ENCODE measurements at places on chromosomes 5 and 9.

- H3K4me3 ChIP-seq = no peak overlapping the region
- no peaks in the 10 kb centered on the region for H3K36me3 ChIP-seq
- no peaks in the 10 kb centered on the region for H3K4me1 ChIP-seq
- H3K27ac ChIP-seq = no peak overlapping the region
- no peak for DNase-seq
- no peaks in the 10 kb centered on the region for H3K27me3 ChIP-seq
Measured at GRCh38 chr5:26674846-26675245, 363.5 kb downstream of the CDH9 start.

DNA sequence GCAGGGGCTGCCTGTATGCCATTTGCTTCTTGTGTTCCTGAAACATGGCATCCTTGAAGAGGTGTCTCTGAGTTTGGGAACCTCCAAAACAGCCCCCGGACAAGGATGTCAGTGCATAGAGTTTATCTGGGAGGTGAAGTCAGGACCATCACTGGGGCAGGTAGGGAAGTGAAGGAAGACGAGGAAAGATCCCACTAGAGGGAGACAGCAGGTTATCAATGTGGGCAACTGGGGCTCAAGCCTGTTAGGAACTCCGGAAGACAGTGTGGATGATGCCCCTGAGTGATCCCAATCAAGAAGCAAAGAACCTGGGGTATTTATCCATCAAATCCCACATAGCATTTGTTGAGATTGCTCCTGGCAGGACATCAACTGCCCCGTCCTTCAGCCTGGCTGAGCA lies 233.1 kb downstream of the AGTPBP1 start:
- DNase-seq = no peak
- no peaks in the 10 kb centered on the region for H3K4me1 ChIP-seq
- H3K4me3 ChIP-seq = no peak overlapping the region
- no peak overlapping the region for H3K27ac ChIP-seq
- no peaks in the 10 kb centered on the region for H3K27me3 ChIP-seq

DNA sequence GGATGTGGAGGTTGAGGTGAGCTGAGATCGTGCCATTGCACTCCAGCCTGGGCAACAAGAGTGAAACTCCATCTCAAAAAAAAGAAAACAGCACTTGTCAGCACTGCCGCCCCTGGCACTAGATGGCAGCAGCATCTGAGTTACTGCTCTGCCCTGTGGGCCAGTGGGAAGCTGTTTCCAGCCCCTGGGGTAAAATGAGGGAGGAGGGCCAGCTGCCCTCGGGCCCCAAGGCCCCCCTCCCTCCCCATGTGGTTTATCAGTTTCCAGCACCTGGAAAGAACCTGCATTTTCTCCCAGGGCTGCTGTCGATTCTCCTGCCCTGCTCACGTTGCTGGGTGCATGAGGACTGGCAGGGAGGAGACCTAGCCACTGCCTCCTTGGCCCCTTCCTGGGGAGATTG lies 13.2 kb upstream of the CEL start:
- H3K4me1 ChIP-seq = no peaks in the 10 kb centered on the region
- H3K4me3 ChIP-seq = no peak overlapping the region
- H3K27ac ChIP-seq = no peak overlapping the region
- peaks cover 84% of the 10 kb centered on the region for H3K36me3 ChIP-seq
- no peaks in the 10 kb centered on the region for H3K27me3 ChIP-seq
- DNase-seq = no peak

GRCh38 chr5:139482050-139482889 lies at the start of gene STING1:
STING1 (minus strand) TSS chr5:139482758; CDS start chr5:139481704, 1,054 bp downstream.
- H3K27me3 ChIP-seq = no peaks in the 10 kb centered on the region
- DNase-seq = no peak
- H3K4me1 ChIP-seq = peaks cover 35% of the 10 kb centered on the region
- H3K27ac ChIP-seq = peak within 1 kb of the TSS; percentile 98

DNA sequence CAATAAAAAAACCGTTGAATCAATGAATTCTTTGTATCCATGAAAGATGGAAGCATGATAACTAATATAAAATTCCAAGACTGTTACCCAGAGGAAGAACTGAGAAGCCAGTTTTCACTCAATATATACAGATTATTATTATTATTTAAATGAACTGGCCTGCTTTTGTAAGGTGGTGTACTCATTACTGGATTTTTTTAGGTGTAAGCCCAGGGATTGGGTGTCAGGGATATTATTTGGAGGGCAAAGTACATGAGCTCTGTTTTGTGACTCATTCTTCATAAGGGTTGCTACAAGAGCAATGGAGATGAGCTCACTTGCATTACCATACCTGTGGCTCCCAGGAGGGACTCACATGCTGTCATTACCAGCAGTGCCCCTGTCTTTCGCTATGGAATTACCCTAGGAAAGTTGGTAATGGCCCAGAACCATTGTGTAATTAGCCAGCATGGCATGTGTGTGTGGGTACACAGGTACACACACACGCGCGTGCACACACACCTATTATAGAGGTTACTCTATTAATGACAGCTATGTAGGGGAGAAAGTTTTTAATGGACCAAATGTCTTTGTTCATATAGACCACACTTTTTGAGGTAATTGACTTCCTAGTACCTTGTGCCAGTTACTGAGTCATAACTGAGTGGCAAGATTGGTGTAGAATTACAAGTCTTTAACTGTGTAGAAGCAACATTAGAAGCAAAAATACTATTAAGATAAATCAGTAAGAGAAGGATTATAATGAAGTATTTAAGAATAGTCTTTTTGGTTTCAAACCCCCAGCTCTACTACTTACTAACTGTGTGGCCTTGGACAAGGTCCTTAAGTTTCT lies 143.4 kb downstream of the GDNF start:
- no peak for DNase-seq
- H3K36me3 ChIP-seq = no peaks in the 10 kb centered on the region
- no peak overlapping the region for H3K4me3 ChIP-seq
- no peaks in the 10 kb centered on the region for H3K4me1 ChIP-seq
- no peak overlapping the region for H3K27ac ChIP-seq

DNA sequence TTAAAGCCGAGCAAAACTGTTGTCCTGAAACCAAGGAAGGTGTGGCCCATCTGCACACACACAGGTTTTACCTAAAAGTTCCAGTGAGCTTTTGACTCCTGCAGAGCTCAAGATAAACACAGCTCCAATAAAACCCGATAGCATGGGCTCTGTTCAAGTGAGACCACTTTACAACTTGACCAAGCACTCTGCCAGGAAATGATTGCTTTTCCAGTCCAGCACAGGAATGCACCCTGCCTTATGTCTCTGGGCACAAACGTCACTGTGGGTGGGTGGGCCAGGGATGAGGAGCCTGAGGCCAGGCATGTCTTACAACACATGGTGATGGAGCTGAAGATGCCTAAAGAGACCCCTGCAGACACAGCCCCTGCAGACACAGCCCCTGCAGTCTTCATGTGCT lies 115.3 kb downstream of the ROR2 start:
- H3K4me3 ChIP-seq = no peak overlapping the region
- H3K4me1 ChIP-seq = peaks cover 47% of the 10 kb centered on the region
- no peaks in the 10 kb centered on the region for H3K36me3 ChIP-seq
- no peak for DNase-seq

GRCh38 chr9:16673171-16673570 lies 197.3 kb downstream of the BNC2 start:
- H3K4me1 ChIP-seq = no peaks in the 10 kb centered on the region
- no peaks in the 10 kb centered on the region for H3K36me3 ChIP-seq
- H3K27me3 ChIP-seq = no peaks in the 10 kb centered on the region
- H3K27ac ChIP-seq = no peak overlapping the region
- H3K4me3 ChIP-seq = no peak overlapping the region

- H3K27me3 ChIP-seq = no peaks in the 10 kb centered on the region
- no peak for DNase-seq
- H3K4me1 ChIP-seq = no peaks in the 10 kb centered on the region
- H3K4me3 ChIP-seq = peak overlapping the region; percentile 0
Measured at GRCh38 chr5:2387634-2388325, 363.7 kb downstream of the IRX2 start.

GRCh38 chr9:115879451-115879850 lies 274.1 kb upstream of the PAPPA start:
- no peaks in the 10 kb centered on the region for H3K27me3 ChIP-seq
- no peak overlapping the region for H3K4me3 ChIP-seq
- no peaks in the 10 kb centered on the region for H3K4me1 ChIP-seq

DNA sequence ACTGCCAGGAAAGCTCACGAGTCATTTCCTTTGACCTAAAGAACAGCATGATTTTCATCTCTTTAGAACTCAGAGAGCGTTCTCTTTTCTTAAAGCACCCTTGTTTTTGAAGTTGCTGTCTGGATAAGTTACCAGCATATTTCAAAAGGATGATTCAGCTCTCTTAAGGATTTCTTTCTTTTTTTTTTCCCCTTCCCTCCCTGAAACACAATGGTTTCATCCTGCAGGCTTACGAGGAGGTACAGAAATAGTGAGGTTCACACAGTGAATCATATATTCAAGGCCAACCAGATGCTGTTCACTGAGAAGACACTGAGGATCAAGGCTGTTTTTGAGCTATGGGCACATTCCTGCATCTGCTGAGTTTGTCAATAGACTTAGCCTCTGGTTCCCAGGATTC lies 257.2 kb downstream of the KIF4B start:
- no peak for DNase-seq
- no peaks in the 10 kb centered on the region for H3K4me1 ChIP-seq
- no peak overlapping the region for H3K27ac ChIP-seq
- no peaks in the 10 kb centered on the region for H3K27me3 ChIP-seq

- no peak overlapping the region for H3K4me3 ChIP-seq
- H3K27ac ChIP-seq = no peak overlapping the region
- no peaks in the 10 kb centered on the region for H3K36me3 ChIP-seq
- H3K4me1 ChIP-seq = no peaks in the 10 kb centered on the region
Measured at GRCh38 chr5:31471916-31472315, 60.0 kb downstream of the DROSHA start.

GRCh38 chr9:137389428-137389746 lies 33.6 kb downstream of the EXD3 start:
- H3K36me3 ChIP-seq = no peaks in the 10 kb centered on the region
- H3K4me1 ChIP-seq = no peaks in the 10 kb centered on the region

DNA sequence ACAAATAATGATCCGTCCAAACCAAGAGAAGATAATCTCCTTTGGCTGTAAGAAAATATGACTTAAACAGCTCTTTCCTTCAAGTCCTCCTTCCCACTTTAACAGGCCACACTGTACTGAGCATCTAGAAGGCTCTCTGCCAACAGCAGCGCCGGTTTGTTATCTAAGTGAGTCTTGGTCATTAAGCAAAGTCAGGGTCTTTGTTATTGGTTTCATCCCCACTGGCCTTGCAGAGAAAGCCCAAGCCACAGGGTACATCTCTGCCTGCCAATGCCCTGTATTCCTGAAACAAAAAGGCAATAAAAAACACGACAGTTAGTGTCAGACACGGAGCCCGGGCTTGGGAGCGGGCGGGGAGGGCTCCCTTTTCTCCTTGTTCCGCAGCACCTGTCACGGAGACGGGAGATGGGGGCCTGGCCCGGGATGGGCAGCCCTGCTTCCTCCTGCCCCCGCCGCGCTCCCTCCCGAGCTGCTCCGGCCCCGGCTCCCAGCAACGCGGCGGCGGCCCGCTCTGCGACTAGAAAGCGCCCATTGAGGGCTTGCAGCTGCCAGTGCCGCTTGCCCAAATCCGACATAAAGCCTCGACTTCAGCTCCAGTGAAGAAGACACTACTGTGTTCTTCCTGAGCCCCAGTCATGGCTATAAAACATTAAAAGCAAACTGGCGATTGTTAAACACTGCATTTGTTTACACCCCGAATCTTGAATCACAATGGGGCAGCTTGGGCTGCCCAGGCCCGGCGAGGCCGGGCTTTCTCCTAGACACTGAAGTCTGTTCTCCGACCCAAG lies 28.1 kb upstream of the PIK3R1 start:
- no peaks in the 10 kb centered on the region for H3K27me3 ChIP-seq
- DNase-seq = no peak
- H3K4me3 ChIP-seq = peak overlapping the region; percentile 36
- H3K27ac ChIP-seq = peak overlapping the region; percentile 75

GRCh38 chr5:36723912-36724311 lies 117.5 kb downstream of the SLC1A3 start:
- DNase-seq = no peak
- no peaks in the 10 kb centered on the region for H3K36me3 ChIP-seq
- no peak overlapping the region for H3K27ac ChIP-seq
- H3K4me1 ChIP-seq = no peaks in the 10 kb centered on the region
- H3K4me3 ChIP-seq = no peak overlapping the region

- no peaks in the 10 kb centered on the region for H3K36me3 ChIP-seq
- no peak overlapping the region for H3K27ac ChIP-seq
- no peak overlapping the region for H3K4me3 ChIP-seq
- H3K4me1 ChIP-seq = no peaks in the 10 kb centered on the region
- no peak for DNase-seq
- H3K27me3 ChIP-seq = no peaks in the 10 kb centered on the region
Measured at GRCh38 chr5:34750206-34750605, 88.8 kb upstream of the TTC23L start.

DNA sequence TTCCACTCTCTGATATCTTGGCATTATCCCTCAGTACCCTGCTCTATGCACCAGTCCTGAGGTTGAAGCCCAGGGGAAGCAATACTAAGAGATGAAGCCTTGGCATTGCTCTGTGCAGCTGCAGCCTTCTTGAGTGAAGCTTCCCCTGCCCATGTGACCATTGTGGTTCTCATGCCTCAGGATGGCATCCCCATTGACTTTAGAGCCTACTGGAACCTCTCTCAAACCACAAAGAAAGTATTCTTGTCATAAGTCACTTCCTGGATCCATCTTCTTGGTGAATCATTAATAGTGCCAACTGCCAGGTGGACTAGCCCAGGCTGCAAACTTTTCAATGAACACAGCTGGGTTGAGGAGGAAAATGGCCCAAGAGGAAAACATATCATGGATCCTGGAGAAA lies 283.9 kb upstream of the RFX3 start:
- no peak overlapping the region for H3K27ac ChIP-seq
- H3K36me3 ChIP-seq = no peaks in the 10 kb centered on the region
- H3K4me3 ChIP-seq = no peak overlapping the region
- no peaks in the 10 kb centered on the region for H3K4me1 ChIP-seq
- no peaks in the 10 kb centered on the region for H3K27me3 ChIP-seq
- no peak for DNase-seq

DNA sequence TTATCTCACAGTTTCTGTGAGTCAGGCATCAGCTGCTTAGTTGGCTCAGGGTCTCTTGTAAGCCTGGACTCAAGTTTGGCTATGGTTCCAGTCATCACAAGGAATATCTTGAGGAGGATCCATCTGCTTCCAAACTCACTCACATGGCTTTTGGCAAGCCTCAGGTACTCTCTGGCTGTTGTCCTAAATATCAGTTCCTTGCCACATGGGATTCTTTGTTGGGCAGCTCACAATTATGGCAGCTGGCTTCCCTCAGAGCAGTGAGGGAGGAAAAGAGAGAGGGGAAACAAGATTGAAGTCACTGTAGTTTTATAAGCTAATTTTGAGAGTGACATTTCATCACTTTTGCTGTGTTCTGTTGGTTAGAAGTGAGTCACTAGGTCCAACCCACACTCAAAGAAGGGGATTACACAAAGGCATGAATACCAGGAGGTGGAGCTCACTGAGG lies 144.5 kb downstream of the GCNT1 start:
- no peaks in the 10 kb centered on the region for H3K4me1 ChIP-seq
- no peak overlapping the region for H3K4me3 ChIP-seq
- DNase-seq = no peak
- H3K27me3 ChIP-seq = no peaks in the 10 kb centered on the region
- H3K27ac ChIP-seq = no peak overlapping the region
- H3K36me3 ChIP-seq = no peaks in the 10 kb centered on the region

All from vagina (tissue), 2 donors.